Activated CD8-positive, alpha-beta memory T cell treated with anti-CD3 and anti-CD28 coated beads for 1 hour (primary cell): ENCODE measurements at places on chromosomes 2 and 18.

- DNase-seq, result no peak
Observed at GRCh38 chr2:192459422-192459821, 264.7 kb upstream of the TMEFF2 start.

- no peak for DNase-seq
Observed at GRCh38 chr2:105755895-105756294, 11.2 kb downstream of the NCK2 start.

GRCh38 chr2:177068967-177069366 is 143.6 kb upstream of the HNRNPA3 start:
- no peak for DNase-seq

GRCh38 chr18:31741097-31741735 is 19.5 kb downstream of the SLC25A52 start:
- DNase-seq, result peak; percentile 19

DNA sequence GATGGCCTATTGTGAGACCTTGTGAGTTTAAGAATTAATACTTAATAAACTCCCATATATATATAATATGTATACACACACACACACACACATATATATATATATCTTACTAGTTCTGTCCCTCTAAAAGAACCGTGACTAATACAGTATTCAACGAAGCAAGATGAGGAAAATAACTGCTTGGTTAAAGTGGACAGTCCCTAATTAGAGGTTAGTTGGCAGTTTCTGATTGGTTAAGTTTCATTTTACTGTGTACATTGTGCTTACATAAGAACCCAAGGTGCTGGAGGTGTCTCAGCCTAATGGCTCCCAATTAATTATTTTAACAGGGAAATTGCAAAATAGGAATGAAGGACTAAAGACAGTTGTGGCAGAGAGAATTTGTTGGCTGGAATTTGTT is 132.1 kb downstream of the STRN start:
- no peak for DNase-seq

- no peak for DNase-seq
Observed at GRCh38 chr2:181143790-181144300, 163.4 kb downstream of the UBE2E3 start.

- DNase-seq, result no peak
Observed at GRCh38 chr2:118853651-118854291, 6.3 kb upstream of the EN1 start.

GRCh38 chr2:96801005-96801785 is 14.9 kb upstream of the CNNM3 start:
- peak; percentile 43 for DNase-seq

GRCh38 chr2:26561918-26562810 is 79.0 kb downstream of the CIB4 start:
- DNase-seq, result no peak

- no peak for DNase-seq
Observed at GRCh38 chr2:100941646-100942240, 60.3 kb upstream of the RPL31 start.

DNA sequence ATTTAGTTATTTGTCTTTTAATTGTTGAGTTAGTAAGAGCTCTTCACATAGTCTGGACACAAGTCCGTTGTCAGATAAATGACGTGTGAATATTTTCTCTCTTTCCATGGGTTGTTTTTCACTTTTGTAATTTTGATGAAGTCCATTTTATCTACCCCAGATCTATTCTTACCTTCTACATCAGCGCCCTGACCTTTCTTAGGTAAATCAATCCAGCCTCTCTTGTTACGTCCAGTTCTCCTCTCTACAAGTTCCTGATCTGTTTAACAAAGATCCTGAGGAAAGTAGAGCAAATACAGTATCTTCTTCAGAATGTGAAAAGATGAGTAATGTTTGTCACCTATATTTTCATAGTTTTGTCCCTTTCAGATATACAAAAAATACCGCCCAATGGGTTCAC is 66.9 kb downstream of the MOGAT1 start:
- DNase-seq, result no peak

DNA sequence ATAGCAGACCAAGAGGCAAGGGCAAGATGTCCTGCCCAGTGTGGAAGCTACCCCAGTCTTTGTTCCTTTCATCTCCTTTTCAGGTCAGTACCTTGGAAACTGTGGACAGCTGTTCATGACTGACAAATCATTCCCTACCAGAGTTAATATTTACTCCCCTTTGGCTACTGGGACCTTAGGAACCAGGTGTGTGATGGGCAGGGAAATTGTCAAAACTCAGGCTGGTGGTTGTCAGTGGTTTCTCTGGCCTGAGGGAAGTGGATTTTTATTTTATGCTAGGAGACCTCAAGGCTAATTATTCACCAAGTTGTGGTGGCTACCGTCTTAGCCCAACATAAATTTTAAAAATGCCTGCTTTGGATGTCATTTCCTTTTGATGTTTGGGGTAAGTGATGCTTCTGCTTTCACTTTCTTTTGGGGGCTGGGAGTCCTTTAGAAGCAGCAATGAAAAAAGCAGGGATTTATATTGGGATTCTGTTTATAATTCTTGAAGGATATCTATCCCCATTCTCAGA is 119.3 kb downstream of the SETBP1 start:
- no peak for DNase-seq

GRCh38 chr18:10304853-10305252 is 149.6 kb upstream of the APCDD1 start:
- DNase-seq, result no peak

DNA sequence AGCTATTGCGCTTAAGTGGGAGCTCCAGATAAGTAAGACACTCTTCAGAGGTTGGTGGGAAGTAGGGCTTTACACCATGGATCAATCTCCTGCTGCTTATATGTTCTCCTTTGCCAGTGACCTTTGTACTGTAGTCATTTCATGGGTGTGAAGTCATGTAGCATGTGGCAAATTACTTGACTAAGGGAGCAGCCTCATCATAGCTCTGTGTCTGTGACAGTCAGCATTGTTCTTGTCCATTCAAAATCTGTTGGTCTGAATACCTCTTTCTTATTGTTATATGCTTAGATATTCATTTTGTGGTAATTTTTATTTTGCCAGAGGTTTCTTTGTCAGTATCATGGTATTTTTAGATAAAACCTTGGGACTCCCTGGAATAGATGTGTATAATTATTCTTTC is 18.2 kb downstream of the SLC4A1AP start:
- DNase-seq, result no peak

DNA sequence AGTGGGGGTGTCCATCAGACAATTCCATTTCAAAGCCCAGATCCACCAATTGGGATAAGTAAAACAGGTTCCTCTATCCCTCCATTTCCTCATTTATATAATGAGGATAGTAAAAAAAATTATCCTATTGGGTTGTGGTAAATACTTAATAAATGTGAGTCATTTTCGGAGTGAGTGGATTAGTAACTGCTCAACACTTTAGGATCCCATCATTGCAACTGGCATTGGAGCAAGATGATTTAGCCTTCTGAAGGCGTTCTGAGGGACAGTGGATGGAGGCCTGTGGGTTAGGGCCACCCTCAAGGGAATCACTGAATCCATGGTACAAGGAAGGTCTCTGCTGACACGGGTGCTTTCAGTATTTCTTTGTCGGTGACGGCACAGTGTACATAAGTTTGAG is 108.6 kb upstream of the FZD7 start:
- DNase-seq, result no peak

- DNase-seq, result no peak
Observed at GRCh38 chr2:223558970-223559369, 43.2 kb downstream of the SCG2 start.

DNA sequence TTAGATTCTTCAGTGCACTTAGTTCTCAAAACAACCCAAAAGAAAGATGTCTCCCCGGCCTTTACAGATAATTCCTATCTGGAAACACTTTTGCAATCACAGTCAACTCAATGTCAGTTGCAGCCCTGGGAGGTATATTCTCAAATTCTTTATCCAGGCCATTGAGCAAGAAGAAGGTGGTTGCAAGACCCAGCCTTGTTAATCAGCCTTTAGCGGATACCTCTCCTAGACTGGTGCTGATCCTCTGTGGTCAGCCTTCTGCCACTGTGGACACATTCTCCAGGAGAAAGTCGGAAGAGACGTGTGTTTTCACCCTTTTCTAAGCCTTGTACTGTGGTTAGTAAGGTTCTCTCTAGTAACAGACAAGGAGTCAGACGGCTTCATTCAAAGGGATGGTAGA is 7.8 kb upstream of the FZD7 start:
- no peak for DNase-seq

DNA sequence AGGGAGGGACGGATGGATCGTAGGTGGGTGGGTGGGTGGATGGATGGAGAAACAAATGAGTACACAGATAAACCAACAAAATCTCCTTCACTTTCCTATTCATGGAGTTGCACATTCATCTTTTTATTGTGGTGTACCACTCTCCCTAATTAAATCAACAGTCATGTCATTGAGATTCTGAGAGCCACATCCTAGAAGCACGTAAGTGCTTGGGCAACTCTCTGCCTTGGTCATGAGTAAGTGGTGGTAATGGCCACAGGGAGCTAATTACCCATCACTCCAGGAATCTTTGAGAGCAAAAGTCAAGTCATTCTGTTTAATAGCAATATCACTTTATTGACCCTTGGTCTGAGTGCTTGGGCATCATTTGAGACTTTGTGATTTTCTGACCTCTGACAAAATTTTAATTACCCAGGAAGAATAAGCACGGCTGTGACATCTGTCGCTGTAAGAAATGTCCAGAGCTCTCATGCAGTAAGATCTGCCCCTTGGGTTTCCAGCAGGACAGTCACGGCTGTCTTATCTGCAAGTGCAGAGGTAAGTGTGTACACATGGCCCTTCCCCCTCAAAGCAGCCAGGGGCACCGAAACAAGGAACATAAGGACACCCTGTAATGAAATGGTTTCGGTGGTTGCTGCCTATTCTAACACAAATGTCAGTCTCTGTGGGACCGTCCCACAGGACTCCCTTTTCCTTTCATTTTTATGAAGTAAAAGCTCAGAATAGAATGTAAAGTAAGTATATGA is 85.9 kb downstream of the FEZ2 start:
- DNase-seq, result no peak

- no peak for DNase-seq
Observed at GRCh38 chr2:233033672-233034071, 1.2 kb downstream of the NEU2 start.

GRCh38 chr2:16105669-16106281 is 165.4 kb downstream of the MYCN start:
- DNase-seq, result no peak

- DNase-seq, result no peak
Observed at GRCh38 chr2:239917125-239917956, 107.8 kb downstream of the NDUFA10 start.

DNA sequence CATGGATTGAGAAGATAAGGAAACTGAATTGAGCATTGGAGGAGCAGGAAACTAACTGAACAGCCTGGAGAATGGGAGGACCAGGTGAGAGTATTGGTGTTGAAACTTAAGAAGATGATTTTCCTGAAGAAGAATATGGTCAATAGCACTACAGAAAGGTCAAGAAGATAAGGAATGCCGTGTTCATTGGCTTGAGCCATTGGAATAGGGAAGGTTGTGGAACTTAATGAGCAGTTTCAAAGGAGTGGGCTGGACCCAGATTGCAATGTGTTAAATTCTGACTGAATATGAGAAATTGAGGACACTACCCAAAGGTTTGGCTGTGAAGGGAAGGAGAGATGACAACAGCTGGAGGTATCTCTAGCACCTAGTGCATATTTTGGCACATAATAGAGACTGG is 19.0 kb downstream of the KCMF1 start:
- no peak for DNase-seq

DNA sequence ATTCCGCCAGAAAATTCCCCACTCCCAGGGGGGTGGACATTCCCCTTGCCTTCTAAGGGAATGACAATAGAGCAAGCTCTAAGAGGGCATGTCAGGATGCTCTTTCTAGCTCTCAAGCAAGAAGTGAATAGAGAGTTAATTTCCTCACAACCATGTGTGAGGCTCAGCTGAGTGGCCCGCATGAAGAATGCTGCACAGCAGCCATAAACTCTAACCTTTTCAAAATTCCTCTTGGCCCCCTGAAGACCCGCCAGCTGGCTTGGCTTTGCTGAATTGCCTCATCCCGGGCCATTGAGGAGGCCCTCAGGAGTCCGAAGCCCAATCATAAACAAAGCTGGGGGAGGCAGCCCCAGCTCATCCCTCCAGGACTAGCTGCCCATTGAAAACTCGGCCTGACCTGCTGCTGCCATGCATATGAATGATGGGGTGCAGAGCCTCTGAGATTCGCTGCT is 38.2 kb downstream of the NRP2 start:
- no peak for DNase-seq

- no peak for DNase-seq
Observed at GRCh38 chr18:66510357-66511045, 93.4 kb downstream of the CDH19 start.

GRCh38 chr2:96537066-96537733 is 648 bp downstream of the ARID5A start:
- DNase-seq, result peak; percentile 79

GRCh38 chr2:11128243-11128951 is 26.9 kb upstream of the SLC66A3 start:
- no peak for DNase-seq

GRCh38 chr2:9655441-9656269 is 24.9 kb upstream of the YWHAQ start:
- DNase-seq, result no peak

- no peak for DNase-seq
Observed at GRCh38 chr2:240465765-240466578, 30.5 kb downstream of the GPC1 start.

GRCh38 chr2:209940936-209941335 is 61.5 kb upstream of the RPE start:
- no peak for DNase-seq

DNA sequence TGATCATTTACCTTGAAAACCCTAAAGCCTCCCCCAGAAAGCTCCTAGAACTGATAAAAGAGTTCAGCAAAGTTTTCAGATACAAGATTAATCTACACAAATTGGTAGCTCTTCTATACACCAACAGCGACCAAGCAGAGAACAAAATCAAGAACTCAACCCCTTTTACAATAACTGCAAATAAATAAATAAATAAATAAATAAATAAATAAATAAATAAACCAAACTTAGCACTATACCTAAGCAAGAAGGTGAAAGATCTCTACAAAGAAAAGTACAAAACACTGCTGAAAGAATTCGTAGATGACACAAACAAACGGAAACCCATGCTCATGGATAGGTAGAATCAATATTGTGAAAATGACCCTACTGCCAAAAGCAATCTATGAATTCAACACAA is 182.0 kb upstream of the RND3 start:
- no peak for DNase-seq

DNA sequence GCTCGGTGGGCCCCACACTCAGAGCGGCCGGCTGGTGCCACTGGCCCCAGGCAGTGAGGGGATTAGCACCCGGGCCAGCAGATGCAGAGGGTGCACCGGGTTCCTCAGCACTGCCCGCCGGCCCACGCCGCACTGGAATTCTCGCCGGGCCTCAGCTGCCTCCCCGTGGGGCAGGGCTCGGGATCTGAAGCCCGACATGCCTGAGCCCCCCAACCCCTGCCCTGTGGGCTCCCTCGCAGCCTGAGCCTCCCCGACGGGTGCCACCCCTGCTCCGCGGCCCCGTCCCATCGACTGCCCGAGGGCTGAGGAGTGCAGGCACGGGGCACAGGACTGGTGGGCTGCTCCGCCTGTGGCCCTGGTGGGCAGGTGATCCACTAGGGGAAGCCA is 37.6 kb upstream of the TWSG1 start:
- DNase-seq, result no peak
